ENCODE measurements at places on chromosomes 3 and 15. TPM values are rescaled to one million over a fixed set of nuclear protein-coding genes. Genes with fewer than 3 reads are reported as not detected.
A peak's percentile ranks its signal among the peaks of the same experiment; 100 is the strongest.

DNA sequence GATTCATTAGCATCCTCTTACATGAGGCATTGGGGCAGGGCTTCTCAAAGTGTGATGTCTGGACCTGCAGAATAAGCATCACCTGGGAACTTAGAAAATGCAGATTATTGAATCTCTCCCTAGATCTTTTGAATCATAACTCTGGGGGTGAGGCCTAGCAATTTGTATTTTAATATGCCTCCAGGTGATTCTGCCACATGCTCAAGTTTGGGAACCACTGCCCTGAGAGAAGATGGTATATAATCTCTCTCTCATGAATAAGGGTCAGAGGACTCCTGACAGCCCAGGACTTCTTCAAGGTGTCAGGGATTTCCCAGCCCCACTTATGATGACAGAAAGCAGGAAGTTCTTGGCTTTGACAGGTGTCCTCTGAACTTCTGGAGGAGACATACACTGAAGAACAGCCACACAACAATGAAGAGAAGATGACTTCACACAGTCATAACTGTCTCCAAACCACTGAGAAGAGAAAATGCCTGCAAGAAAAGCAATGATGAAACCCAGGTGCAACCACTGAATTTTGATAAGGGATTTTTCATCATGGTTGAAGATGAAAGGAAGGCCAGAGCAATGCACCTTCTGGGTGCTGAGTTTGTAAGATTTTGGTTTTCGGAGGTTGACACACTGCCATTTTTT lies 211.9 kb upstream of the MRPL3 start:
- DNase-seq: no peak

DNA sequence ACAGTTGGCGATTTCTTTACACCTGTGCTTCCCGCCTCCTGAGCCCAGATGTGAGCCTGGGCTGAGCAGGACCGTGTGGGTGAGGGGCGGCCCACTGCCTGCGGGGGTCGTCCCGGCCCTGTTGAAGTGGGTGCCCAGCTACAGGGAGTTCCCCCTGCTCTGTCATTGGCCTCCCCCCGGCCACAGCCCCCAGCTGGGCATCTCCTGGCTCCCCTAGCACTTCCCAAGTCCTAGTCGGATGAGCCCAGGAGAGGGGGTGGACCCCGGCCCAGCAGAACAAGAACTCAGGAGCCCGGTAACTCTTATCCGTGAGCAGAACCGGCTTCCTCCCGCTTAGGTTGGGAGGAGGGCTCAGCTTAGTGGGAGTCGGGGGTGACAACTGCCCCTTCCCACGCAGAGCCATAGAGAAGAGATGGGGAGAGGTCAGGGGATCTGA lies 757 bp downstream of the PAQR5 start:
- DNase-seq: no peak

GRCh38 chr3:186997473-186997939 lies 67.2 kb downstream of the ST6GAL1 start:
- DNase-seq: no peak

GRCh38 chr3:149366031-149366430 lies 11.4 kb downstream of the TM4SF1 start:
- no peak for DNase-seq

DNA sequence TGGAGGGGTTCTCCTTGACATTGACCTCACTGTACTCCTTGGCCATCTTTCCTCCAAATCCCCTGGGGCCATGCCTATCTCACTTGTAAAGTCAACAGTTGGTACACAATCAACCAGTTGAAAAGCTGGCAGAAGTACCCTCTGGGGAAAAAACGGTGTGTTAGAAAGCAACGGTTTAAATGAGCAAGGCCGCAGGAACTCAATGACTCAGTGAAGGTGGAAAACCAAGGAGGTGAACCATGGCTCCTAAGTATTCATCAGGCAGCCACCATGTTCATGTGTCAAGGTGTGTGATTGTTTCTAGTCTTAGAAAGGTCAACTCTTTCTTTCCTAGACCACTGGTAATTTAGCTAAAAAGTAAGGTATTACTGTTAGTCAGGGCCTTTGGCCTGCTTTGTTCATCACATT lies 130.9 kb upstream of the SATB1 start:
- no peak for DNase-seq

DNA sequence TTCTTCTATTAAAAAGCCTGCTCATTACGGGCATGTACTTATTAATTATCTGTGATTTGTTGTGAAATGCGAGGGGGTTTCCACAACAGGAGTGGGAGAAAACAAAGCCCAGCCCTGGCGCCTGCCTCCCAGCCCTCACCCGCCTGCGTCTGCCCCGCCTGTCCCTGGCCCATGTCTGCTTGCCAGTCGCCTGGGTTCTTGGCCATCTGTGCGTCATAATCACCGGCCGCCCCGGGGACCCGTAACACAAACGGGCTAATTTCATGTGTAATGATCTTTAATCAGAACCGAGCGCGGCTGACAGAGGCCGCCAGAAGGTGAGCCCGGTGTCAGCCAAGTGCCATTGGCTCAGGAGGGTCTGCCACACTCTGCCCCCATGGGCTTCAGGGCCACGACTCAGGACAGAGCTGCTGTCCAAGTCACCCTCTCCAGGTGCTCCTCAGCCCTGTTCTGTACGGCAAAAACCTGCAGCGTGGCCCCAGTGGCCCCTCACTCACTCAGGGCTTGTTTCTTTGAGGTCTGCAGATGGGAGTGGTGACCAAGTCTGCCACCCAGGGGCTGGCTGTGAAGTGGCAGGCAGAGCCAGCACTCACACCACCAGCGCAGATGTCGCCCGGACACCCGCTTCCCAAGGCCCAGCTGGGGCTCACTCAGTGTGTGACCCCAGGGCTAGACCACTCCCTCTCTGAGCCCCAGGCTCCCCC lies 28.8 kb upstream of the TMEM115 start:
- DNase-seq: peak; percentile 68

DNA sequence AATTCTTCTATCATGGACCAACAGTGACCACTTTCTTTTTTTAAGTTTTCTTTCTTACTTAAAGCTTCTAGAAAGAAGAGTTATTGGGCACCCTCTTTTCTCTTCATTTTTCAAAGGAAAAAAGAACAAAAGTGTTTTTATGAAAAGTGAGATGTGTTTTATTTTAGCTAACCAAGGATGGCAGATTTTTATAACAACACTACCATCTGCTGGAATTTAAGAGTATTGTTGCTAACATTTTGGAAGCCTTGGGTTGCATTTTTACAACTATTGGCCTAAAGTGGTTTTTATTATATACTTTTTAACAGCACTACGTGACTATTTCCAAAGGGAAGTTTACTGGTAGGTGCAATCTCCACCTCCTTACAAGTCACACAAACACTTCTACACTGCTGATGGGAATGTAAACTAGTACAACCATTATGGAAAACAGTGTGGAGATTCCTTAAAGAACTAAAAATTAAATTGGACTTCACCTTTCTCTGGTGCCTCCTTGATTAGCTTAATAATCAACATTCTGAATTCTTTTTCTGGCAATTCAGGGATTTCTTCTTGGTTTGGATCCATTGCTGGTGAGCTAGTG lies 237.7 kb upstream of the AGTR1 start:
- DNase-seq: no peak

- DNase-seq: no peak
Measured at GRCh38 chr15:93060336-93061248, 28.4 kb downstream of the RGMA start.

DNA sequence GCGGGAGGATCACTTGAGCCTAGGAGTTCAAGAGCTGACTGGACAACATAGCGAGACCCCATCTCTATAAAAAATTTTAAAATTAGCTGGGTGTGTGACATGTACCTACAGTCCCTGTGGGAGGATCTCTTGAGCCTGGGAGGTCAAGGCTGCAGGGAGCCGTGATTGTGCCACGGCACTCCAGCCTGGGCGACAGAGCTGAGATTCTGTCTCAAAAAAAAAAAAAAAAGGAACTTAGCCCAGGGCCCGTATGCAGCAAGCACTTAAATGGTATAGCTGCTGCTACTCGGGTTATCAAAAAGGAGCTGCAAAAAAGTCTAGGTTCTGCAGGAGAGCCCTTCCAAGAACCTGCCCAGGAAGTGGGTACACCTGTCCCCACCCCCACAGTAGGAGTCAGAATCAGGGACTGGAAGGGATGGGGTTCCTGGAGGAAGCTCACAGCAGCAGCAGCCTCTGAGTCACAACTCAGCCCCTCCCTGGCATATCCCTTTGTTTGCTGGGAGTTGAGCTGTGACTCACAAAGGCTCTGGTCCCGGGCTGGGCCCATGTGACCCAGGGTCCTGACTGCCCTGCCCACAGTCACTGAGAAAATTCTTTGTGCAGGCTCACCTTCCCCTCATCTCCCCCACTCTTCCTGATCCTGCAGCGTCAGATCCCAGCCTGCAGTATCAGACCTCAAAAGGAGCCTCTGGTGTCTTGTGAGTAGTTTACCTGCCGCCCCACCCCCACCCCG lies at the start of gene SPATA12:
SPATA12 (plus strand) TSS at position 576 of the 733 bp plus-strand sequence. CDS start 13,031 bp downstream, outside the sequence.
- DNase-seq: peak; percentile 76

GRCh38 chr3:124246949-124247348 lies 255.0 kb upstream of the ROPN1 start:
- peak; percentile 36 for DNase-seq

DNA sequence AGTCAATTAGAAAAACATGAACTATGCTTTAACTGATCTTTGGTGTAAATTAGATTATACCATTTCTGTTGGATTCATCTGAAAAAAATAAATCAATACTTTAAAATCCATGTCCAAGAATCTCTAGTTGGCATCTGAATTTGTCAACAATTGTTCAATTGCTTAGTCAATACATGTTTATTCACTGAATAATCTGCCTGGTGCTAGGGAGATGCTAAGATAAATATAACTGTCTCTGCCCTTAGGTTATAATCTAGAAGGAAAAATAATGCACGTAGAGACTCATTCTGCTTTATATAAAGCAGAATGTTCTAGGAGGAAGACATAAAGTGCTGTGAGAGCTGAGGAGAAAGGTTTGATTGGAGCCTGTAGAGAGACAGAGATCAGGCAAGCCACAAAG lies 537.2 kb upstream of the IL12A start:
- no peak for DNase-seq

DNA sequence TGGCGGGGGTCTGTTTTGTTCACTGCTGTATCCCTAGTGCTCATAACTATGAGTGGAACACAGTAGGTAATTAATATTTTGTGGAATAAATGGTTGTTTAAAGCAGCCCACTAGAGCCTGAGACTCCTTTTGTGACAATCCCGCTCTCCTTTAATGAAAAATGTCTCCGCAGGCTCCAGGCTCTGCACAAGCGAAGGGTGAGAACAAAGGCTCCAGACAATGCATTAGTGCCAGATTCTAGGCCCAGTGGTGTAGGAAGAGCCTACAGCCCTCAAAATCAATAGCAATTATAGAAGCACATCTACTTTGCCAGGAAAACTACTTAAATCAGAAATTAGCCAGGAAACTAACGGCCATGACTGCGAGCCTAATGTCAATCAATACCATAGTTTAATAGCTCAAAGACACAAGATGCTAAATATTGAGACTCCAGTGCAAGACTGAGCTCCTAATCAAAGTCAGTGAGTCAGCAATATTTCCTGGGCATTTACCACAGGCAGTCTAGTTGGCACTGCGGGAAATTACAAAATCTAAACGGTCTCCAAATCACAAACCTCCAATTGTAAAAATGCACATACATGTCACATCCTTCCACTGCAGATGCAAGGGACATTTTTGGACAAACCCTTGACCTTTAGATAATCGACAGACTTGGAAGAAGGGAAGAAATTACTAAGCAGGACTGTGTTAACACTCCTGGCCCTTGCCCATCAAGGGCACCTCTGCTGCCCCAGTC lies 2.3 kb downstream of the ANXA2 start:
- no peak for DNase-seq

GRCh38 chr3:190286014-190286413 lies 36.2 kb downstream of the CLDN1 start:
- no peak for DNase-seq

- DNase-seq: peak; percentile 86
Measured at GRCh38 chr3:87082796-87083440, 92.0 kb upstream of the VGLL3 start.

- no peak for DNase-seq
Measured at GRCh38 chr3:45497963-45498362, 96.6 kb upstream of the LIMD1 start.

DNA sequence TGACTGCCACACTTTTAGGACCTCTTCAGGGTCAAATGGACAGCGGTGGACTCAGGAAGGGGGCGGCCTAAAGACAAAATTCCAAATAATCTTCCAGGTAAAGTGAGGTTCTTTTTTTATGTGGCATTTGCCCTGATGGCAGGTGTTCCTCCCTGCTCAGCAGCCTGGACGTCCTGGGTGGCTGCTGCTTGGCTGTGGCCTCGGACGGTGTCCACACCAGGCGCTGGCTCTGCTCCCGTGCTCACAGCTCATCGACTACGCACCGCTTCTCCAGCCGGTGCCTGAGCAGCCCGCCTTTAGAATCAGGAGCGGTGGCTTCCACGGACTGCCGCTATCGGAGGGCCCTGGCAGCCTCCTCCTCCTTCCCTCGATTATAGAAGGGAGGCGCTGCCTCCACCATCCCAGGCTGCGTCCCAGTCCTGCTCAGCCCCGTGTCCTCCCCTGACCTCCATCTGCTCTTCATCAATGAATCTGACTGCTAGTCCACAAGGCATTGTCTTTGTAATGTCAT lies 41.9 kb downstream of the PCSK6 start:
- no peak for DNase-seq

GRCh38 chr15:58462973-58463663 lies 31.3 kb downstream of the LIPC start:
- no peak for DNase-seq

- no peak for DNase-seq
Measured at GRCh38 chr3:114671741-114672510, 378.1 kb downstream of the TIGIT start.

DNA sequence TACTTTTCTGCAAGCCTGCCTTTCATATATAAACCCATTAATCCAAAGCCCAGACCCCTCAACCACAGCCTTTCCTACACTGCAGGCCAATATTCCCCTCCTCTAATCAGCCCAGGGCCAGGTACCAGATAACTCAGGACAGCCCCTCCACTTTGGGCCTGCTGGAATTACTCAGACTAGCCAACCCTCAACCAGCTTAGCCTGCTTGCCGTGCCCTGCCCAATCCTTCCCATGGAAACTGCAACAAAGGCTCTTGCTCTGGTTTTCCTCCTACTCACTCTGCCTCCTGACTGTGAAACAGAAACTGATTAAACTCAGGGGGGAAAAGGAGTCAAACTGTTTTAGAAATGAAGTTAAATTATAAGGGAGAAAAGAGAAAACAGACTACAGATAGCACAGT lies 248.1 kb downstream of the KLF13 start:
- peak; percentile 36 for DNase-seq

DNA sequence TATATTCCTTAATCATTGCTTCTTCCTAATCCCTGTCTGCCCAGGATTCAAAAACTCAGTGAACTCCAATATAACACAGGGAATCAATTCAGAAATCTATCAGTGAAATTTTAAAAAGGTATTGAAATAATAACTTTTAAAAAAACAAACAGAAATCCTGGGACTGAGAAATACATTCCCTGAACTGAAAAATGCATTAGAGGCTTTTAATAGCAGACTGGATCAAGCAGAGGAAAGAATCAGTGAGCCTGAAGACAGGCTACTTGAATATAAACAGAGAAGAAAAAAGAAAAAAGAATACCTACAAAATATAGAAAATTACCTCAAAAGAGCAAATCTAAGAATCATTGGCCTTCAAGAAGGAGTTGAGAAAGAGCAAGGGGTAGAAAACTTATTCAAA lies 54.7 kb downstream of the CEP70 start:
- DNase-seq: no peak

C3orf80 gene
- 0.73 TPM for total RNA-seq

GOLGA8S gene
- total RNA-seq: 0.58 TPM

LRTM1 gene
- total RNA-seq: not detected

DPPA4 gene
- 1.8 TPM for total RNA-seq

LMAN1L gene
- 83.5 TPM for total RNA-seq

ST6GAL1 gene
- 3.8 TPM for total RNA-seq

ALS2CL gene
- total RNA-seq: 10.8 TPM

MDFIC2 gene
- total RNA-seq: not detected

Measured in stomach (tissue), 19 donors.